Endothelial cell (in vitro differentiated cells): ENCODE measurements at places on chromosomes 2 and 18.

GRCh38 chr2:222294996-222295367, 3.8 kb downstream of the PAX3 start:
- no peak for DNase-seq

DNA sequence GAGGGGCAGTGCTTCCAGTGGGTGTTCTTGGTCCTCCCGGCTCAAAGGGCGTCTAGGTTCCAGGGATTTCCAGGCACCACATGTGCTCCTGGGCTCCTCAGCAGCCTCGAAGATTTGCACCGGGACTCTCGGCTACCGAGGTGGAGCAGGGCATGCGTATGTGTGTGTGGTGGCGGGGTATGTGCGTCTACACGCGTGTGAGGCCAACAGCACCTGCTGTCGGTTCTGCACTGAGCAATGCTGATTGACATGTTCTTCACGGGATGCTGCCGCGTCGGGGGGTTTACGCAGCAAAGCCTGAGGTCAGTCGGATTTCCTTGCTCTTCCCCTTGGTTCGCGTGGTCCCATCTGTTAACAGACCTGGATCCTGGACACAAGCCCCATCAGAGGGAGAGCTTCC, 119.8 kb downstream of the NDUFA10 start:
- no peak for DNase-seq

DNA sequence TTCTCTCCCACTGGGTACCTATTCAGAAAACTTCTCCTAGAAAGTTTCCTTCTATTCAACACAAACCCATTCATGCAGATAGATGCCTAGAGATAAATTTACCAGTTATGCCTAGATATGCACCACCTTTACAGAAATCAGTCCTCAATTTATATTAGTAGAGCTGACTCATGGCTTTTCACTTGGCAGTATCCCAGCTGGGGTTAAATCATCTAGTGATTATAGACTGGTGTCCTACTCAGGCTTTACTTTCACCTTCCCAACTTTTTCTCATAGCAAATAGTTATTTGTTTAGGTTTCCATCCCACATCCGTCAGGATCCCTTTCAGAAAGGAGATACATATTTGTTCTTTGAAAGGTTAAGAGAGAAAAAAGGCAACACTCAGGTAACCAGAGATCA, 124.5 kb downstream of the AQP4 start:
- DNase-seq, result no peak

DNA sequence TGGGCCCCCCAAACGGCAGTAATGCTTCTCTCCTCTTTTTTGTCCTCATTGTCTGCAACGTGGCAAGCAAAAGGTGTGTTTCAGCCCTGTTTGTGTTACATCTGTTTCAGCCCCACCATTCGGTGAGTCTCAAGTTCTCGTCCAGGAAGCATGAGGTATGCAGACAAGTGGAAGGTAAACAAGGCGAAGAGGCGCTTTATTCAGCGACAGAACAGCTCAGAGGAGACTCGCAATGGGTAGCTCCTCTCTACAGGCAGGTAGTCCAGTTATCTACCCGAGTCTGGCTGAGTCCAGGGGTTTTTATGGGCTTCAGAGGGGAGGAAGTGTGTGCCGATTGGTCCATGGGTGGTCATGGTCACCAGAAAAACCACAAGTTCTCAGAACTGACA, 733.4 kb upstream of the CDH7 start:
- no peak for DNase-seq

DNA sequence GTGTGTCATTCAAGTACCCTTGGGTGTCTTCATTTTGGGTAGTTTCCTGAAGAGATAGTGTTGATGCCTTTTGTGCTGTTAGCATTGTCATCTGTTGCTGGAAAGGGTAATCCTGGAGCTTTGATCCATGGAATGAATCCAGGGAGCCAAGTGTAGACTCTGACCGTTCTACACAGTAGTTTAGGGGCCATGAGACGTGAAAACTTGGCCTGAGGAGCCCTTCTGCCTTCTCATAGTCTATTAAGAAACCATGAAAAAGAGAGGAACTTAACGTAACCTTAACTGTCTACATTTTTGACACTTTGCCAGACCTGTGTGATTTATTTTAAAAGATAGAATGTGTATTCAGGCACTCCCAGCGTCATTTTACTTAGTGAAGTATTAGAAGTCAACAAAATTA, 194.0 kb downstream of the BABAM2 start:
- DNase-seq, result no peak

GRCh38 chr18:23719634-23720201, 30.5 kb downstream of the LAMA3 start:
- no peak for DNase-seq

- no peak for DNase-seq
Observed at GRCh38 chr2:119259296-119259860, 35.7 kb downstream of the STEAP3 start.

DNA sequence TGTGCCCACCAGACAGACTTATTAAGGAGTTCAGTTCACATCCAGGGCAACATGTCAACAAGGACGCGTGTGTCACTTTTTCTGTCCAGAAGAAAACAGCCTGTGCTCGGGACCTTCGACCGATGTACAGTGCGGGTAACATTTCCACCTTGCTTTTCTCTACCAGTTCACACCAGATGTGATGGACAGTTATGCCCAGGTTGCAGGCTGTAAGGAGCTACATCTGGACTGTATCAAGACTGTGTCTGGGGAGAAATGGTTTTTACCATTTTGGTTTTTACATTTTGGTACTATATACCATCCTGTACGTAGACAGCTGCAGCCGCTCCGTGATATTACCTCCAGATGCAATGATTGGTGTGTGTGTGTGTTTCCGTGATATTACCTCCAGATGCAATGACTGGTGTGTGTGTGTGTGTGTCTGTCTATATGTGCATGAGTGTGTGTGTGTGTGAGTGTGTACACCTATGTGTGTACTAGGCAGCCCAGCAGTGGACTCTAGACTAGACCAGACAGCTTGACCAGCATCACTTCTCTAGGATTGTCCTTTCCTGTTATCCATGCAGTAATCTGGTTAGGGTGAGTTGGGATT, 118.0 kb downstream of the COL6A3 start:
- no peak for DNase-seq

- no peak for DNase-seq
Observed at GRCh38 chr2:156908825-156909224, 348.7 kb upstream of the GALNT5 start.

DNA sequence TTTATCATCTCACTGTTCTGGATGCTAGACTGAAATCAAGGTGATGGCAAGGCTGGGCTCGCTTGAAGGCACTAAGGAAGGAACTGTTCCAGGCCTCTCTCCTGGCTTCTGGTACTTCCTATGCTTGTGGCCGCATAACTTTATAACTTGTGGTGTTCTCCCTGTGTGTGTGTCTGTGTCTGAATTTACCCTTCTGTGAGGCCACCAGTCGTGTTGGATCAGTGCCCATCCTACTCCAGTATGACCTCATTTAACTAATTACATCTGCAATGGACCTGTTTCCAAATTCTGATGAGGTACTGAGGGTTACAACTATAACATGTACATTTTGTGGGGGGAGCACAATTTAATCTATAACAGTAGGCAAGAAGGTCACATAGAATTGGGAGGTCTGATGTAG, 41.6 kb downstream of the LYPD6B start:
- DNase-seq, result no peak

GRCh38 chr18:62606106-62606505, 83.3 kb downstream of the ZCCHC2 start:
- no peak for DNase-seq
